AG08395 (cell line): ENCODE measurements at places on chromosomes 3 and 15.
A peak's percentile ranks its signal among the peaks of the same experiment; 100 is the strongest.

DNA sequence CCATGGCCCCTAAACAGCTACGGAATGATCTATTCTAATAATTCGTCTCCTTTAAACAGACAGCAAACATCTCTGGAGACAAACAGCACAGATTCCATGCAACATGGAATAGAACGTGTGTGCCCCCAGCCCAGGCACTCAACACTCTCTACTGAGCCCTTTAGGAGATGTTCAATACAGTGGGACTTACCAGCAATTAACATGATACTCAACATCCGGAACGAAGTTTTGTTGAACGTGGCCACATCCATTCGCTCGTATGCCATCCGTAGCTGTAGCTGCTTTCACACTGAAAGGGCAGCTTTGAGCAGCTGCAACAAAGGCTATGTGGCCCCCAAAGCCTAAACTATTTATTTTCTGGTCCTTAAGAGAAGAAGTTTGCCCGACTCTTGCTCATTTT is 3.5 kb downstream of the ADAMTS17 start:
- no peak for DNase-seq

GRCh38 chr3:138347960-138348753 is at the start of gene MRAS:
TSS of gene MRAS (plus strand) at chr3:138348579. CDS start at chr3:138372884, 24,305 bp downstream.
- DNase-seq = peak; percentile 85

DNA sequence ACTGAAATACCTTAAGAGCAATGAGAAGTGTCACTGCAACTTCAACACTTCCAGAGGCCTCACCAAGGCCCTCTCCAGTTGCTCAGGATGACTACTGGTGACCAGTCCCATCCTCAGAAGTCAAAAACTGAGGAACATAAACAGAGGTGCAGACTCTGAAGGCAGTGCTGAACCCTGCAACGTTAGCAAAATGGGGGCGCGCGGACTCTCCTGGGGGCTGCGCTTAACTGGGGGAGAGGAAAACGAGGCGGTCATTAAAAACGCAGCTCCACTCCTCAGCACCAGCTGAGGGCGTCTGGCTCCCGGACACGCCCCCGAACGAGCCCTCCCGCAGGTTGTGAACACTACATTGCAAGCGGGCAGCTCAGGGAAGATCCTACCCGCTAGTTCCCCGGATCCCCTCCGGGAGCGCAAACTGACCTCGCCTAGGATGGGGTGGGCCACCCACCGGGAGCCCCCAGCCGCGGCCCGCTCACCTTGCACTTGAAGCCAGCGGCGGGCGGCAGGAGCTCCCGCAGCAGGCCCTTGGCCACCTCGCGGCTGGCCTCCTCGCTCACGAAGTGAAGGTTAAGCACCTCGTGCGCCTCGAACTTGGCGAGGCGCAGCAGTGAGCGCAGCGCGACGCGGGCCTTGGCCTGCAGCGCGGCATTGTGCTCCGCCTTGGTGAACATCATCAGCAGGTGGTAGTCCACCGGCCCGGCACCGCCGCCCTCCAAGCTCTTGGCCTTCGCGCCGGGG is 711 bp downstream of the XXYLT1 start:
- peak; percentile 29 for DNase-seq

DNA sequence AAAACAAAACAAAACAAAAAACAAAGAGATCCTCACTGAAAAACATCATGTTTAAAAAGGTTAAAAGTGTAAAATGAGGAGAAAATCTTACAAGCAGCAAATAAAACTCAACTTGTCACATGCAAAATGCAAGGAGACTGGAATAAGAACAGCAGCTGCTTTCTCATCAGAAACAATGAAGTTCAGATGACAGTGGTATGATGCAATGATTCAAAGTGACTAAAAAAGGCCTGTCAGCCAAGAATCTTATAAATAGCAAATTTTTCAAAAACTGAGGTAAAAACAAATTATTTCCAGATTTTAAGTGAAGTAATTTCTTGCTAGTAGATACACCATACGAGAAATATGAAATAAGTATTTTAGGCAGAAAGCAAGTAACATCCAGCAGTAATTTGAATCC is 68.6 kb upstream of the EPHA3 start:
- DNase-seq = peak; percentile 5

DNA sequence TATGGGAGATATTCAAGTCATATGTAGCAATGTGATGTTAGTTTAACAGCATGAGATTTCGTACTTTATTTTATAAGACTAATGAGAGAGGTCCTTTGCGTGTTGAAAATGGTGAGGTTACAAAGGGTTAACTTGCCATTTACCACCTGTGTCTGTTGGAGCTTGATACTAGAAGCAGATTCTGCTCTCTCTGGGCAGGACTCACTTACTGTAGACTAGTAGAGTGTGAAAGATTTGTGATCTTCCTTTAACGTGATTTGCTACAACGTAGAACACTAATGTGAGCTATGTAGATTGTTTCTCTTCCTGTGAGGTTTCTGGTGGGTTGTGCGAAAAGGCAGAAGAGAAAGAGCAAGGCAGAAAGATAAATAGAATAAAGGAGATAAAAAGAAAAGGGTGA is 1.1 kb downstream of the TP63 start:
- DNase-seq = no peak

- no peak for DNase-seq
Observed at GRCh38 chr15:24962880-24963279, 8.1 kb downstream of the SNRPN start.

DNA sequence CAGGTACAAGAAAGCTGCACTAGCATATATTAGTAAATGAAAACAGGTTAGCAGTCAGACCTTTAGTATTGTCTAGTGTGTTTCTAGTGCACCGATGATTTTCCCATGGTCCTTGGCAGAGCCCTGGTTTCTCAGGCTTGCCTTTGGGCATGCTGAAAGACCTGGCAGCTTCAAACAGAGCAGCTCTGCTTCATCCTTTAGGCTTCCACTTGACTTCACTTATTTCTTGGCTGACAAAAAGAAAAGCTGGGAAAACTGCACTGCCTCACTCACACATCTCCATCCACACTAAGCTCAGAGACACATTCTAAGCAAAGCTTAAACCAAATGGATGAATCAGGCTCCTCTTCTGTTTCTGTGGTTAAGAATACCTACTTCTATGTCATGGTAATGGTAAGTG is 374.8 kb upstream of the PDZRN3 start:
- DNase-seq = no peak

GRCh38 chr3:82715091-82715856 is 953.8 kb upstream of the GBE1 start:
- DNase-seq = no peak

GRCh38 chr3:175121225-175121624 is 262.1 kb downstream of the NAALADL2 start:
- DNase-seq = no peak
